OCI-M1 (cell line): ENCODE measurements at places on chromosomes 7 and 10.

GRCh38 chr7:11726001-11726793 lies 105.8 kb downstream of the THSD7A start:
- no peak for DNase-seq

GRCh38 chr10:106528702-106529101 lies 635.8 kb downstream of the SORCS1 start:
- no peak for DNase-seq

GRCh38 chr10:56139405-56139804 lies 221.7 kb downstream of the ZWINT start:
- no peak for DNase-seq

GRCh38 chr10:126659750-126660149 lies 10.7 kb downstream of the C10orf90 start:
- no peak for DNase-seq

DNA sequence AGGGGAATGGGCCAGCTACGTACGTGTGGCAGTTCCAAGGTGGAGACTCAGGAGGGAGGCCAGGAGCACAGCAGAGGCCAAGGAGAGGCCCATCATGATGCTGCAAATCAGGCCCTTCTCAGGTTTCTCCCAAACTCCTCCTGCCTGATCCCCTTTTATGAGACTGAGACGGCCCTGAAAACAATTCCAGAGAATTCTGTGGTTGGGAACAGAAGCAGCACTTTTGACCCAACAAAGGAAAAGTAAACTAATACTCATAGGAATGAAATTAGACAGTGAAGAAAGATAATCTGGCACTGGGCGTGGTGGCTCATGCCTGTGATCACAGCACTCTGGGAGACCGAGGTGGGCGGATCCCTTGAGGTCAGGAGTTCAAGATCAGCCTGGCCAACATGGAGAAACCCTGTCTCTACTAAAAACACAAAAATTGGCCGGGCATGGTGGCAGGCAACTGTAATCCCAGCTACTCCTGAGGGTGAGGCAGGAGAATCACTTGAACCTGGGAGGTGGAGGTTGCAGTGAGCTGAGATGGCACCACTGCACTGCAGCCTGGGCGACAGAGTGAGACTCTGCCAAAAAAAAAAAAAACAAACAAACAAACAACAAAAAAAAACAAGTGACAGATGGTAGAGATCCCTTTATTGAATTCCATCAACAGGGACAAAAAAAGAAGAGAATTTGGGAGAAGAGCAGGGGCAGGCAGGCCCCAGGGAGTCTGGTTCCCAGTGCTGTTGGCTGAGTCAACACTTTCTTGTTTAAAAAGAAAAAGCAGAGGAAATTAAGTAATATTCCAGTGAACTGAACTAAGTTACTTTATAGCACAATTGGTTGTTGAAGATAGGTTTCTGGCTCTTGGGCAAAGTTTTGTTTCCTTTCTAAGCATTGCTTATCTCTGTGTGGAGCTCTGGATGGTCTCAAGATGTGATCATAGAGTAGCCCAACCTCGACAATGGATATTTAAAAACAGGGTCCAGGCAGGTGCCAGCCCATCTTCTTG lies at the start of gene CCL26:
Gene CCL26, minus strand, starts transcription at position 131 of the 997 bp plus-strand sequence. Its CDS starts 35 bp downstream, at position 96.
- no peak for DNase-seq

- DNase-seq, result no peak
These were observed 36.7 kb downstream of the TMEM248 start for GRCh38 chr7:66957595-66958290.

GRCh38 chr10:88598055-88598454 lies 11.5 kb downstream of the LIPJ start:
- DNase-seq, result peak; percentile 24

DNA sequence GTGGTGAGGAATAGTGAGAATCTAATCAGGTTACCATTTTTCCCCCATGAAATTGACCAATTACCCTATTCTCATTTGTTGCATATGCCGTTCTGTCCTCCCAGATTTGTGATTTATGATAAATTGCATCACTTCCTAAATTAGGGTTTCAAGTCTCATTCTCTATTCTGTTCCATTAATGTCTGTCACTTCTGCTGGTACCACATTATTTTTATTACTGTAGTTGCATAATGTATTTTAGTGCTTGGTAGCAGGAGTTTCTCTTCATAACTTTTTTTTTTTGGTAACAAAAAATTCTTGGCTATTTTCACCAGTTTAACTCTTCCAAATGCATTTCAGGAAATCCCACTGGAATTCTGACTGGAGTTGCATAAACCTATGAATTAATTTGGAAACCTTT lies 44.0 kb upstream of the FAM133B start:
- peak; percentile 100 for DNase-seq

GRCh38 chr7:876972-877311 lies 588 bp downstream of the GET4 start:
- peak; percentile 60 for DNase-seq

- DNase-seq, result no peak
These were observed 904 bp downstream of the R3HCC1L start for GRCh38 chr10:98135222-98135899.

GRCh38 chr10:105837951-105838350 lies 1196.9 kb downstream of the SORCS3 start:
- DNase-seq, result peak; percentile 90

GRCh38 chr7:126150278-126150958 lies 1102.3 kb downstream of the GRM8 start:
- DNase-seq, result no peak

GRCh38 chr10:74255888-74256357 lies 104.9 kb downstream of the ADK start:
- DNase-seq, result peak; percentile 32
